Fibroblast of lung (primary cell): ENCODE measurements at places on chromosomes 7 and 10. TPM values are rescaled to one million over a fixed set of nuclear protein-coding genes. Genes with fewer than 3 reads are reported as not detected.

DNA sequence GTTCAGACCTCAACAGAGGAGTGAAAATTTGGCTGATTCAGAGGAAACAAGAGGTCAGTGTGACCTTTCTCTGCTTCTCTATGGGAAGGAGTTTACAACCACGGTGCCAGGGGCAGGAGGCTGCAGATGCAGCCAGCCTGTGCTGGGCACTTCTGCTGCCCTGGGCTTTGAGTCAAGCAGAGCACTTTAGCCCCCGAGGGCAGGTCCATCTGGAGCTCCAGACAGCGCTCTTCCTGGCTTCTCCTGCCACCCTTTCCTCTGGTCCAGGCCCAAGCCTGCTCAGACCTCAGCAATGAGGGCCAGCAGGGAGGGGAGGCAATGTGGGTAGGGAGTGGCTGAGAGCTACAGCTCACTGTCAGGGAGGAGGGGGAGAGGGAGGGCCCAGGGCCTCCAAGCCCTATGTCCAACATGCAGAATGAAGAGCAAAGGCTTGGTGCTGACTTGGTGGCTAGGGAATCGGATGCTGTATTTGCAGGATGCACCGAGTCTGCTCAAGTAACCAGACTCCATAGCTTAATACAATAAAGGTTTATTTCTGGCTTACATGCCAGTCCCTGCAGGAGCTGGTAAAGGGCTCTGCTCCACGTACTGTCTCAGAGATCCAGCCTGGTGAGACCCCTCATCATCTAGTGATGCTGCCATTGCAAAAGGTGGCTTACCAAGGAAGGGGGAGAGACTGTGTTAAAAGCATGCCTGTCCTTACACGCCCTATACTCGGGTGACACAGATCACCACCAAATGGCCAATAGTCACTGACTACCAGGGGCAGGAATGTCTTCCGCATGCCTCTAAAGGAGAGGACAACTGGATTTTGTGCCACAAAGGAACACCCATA, 481.6 kb downstream of the RPS24 start:
- DNase-seq = peak; percentile 26

Gene CALN1
- total RNA-seq = not detected in 2 replicates

Gene BAIAP2L1
- total RNA-seq = 2.8 and 5.3 TPM in 2 replicates

DNA sequence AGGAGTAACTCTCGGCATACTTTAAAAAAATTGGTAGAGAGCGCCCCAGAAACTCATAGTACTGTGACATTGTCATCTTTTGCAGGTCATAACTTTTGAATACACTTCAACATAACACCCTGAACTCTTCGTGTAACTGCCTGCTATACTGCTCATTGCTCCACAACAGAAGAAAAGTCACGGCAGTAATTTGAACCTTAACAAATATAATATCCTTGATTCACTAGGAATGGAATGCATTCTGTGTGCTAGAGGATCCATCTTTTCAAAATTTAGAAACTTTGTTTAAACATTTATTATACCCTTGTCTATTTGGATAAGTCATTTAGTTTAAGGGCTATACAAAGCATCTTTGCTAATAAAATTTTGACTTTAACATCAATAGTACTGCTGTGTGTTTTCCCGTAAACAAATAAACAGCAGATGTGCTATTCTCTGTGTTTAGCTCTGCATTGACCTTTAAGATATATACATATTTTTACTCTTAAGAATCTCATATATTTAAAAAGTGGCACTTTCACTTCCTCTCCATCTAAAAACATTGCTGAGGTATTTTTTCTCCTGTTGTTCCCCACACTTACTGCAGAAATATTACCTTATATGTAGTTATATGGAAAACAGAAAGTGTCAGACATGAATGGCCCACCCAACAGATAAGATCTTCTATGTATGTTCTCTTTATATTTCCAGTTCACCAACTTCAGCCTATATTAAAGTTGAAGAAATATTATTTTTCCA, 217.6 kb upstream of the TMEM229A start:
- no peak for DNase-seq

GRCh38 chr10:114862456-114862855, 40.9 kb downstream of the FHIP2A start:
- no peak for DNase-seq

- DNase-seq = no peak
Measured at GRCh38 chr7:158023681-158024350, 563.8 kb downstream of the PTPRN2 start.

- peak; percentile 1 for DNase-seq
Measured at GRCh38 chr7:104096683-104097082, 107.2 kb upstream of the RELN start.

Gene AHR
- 63.4 and 84.4 TPM in 2 replicates for total RNA-seq

DNA sequence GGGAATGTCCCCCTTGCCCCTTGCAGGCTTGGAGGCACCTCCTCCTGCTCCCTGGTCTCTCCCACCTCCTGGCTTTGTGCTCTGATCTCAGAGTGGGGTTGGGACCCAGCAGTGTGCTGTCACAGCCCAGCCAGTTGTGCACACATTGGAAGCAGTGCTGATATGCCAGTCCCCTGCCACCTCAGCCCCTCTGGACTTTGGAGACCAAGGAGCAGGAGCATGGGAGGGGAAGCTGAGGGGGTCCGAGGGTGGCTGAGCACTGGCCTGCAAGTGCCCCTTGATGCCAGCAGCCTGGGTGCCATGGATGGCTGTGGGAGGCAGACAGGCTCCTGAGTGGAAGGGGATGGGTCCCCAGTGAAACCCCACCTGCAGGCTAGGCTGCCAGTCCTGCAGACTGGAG, 235.4 kb downstream of the ZNF716 start:
- DNase-seq = no peak

Gene ARHGAP12
- 57.0 and 63.1 TPM in 2 replicates for total RNA-seq

- DNase-seq = no peak
Measured at GRCh38 chr10:132100556-132101349, 35.0 kb downstream of the JAKMIP3 start.

- no peak for DNase-seq
Measured at GRCh38 chr7:74287303-74288033, 1.7 kb upstream of the CLIP2 start.

Gene HACD1
- 23.1 and 37.7 TPM in 2 replicates for total RNA-seq

Gene SFMBT2
- total RNA-seq = 2.5 and 2.8 TPM in 2 replicates

DNA sequence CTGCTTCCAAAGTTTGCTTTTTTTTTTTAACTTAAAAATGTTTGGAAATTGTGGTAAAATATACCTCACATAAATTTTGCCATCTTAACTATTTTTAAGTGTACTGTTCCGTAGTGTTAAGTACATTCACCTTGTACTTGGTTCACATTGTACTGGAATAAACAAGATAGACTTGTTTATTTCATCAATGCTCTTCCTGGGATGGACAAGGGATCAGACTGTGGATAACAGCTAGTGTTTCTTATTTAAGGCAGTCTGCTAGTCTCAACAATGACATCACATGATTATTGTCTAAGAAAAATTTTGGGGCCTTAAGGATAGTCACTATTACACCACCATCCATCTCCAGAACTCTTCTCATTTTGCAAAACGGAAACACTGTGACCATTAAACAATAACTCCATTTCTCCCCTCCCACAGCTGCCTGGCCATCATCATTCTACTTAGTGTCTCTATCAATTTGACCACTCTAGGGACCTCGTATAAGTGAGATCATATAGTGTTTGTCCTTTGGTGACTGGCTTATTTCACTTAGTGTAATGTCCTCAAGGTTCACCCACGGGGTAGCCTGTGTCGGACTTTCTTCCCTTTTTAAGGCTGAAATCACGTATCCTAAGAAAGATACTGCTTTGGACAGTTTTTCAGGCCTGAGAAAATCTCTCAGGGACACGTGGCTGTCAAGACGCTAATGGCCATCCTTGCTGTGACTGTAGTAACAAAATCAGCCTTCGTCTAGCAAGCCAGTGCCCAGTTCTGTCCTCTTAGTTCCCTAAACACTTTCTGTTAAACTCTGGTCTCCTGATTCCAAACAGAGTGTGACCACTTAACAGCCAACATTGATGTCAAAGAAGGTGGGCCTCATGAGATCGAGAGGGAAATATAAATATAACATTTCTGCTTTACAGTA, 305.2 kb downstream of the FRMD4A start:
- no peak for DNase-seq
